A549 treated with RU486 at 1 μM for 4 hours (cell line): ENCODE measurements at places on chromosomes 5 and 9. TPM values are rescaled to one million over a fixed set of nuclear protein-coding genes. Genes with fewer than 3 reads are reported as not detected.

The CER1 gene
- total RNA-seq, result not detected in 5 replicates

The SYK gene
- total RNA-seq, result 0.02 to 0.25 TPM (median 0.04 TPM) in 3 of 5 replicates, not detected in the others

The CEP120 gene
- 6.9 to 11.6 TPM (median 11.3 TPM) in 5 replicates for total RNA-seq

The PDGFRB gene
- 0.10 to 1.5 TPM (median 0.17 TPM) in 5 replicates for total RNA-seq

The SIT1 gene
- total RNA-seq, result not detected in 5 replicates

The TAF11L10 gene
- total RNA-seq, result not detected in 5 replicates

The TLE1 gene
- 86.1 to 94.3 TPM (median 87.5 TPM) in 5 replicates for total RNA-seq

The ZNF883 gene
- 0.74 to 1.1 TPM (median 0.83 TPM) in 5 replicates for total RNA-seq

The CAST gene
- total RNA-seq, result 160 to 200 TPM (median 175 TPM) in 5 replicates

The SNCAIP gene
- not detected in 5 replicates for total RNA-seq

The PRRX2 gene
- 3.1 to 8.8 TPM (median 7.9 TPM) in 5 replicates for total RNA-seq

The HSPB3 gene
- not detected in 5 replicates for total RNA-seq

The IQGAP2 gene
- total RNA-seq, result 1.0 to 1.8 TPM (median 1.3 TPM) in 5 replicates

The GPR107 gene
- 22.9 to 28.8 TPM (median 28.1 TPM) in 5 replicates for total RNA-seq

The HTR1A gene
- total RNA-seq, result not detected in 5 replicates

The BBLN gene
- 38.2 to 70.7 TPM (median 67.3 TPM) in 5 replicates for total RNA-seq
